ENCODE measurements at places on chromosomes 1 and 21. TPM values are rescaled to one million over a fixed set of nuclear protein-coding genes. Genes with fewer than 3 reads are reported as not detected.

SRGAP2 gene
- 58.9 TPM for total RNA-seq

PTGFRN gene
- total RNA-seq: 103 TPM

TYW3 gene
- 17.2 TPM for total RNA-seq

AKT3 gene
- total RNA-seq: 82.3 TPM

LORICRIN gene
- not detected for total RNA-seq

FTCD gene
- 0.91 TPM for total RNA-seq

FABP3 gene
- 15.9 TPM for total RNA-seq

TRNP1 gene
- 46.6 TPM for total RNA-seq

GRCh38 chr1:47866601-47867437 lies 130.4 kb downstream of the TRABD2B start:
- DNase-seq: no peak

DNA sequence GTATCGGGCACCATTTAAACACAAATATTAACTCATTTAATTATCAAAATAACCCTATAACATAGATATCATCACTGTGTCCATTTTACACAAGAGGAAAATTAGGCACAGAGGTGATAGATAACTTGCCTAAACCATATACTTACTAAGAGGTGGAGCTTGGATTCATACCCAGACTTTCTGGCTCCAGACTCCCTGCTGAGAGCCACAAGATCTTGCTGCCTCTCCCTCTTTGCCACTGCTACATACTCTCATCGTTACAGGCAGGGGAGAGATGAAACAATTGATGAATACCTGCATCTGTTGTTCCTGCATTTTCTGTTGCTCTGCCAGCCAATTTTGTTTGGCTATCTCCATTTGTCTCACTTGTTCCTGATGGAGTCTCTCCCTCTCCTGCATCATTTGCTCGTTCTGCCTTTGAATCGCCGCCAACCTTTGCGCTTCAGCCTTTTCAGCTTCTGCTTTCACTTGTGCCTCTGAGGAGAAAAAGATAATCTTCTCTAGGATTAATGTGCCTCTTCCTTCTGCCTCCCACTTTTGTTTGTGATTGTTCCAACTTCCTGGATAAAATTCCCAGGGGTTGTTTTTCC lies 10.6 kb downstream of the GBP5 start:
- DNase-seq: no peak

DNA sequence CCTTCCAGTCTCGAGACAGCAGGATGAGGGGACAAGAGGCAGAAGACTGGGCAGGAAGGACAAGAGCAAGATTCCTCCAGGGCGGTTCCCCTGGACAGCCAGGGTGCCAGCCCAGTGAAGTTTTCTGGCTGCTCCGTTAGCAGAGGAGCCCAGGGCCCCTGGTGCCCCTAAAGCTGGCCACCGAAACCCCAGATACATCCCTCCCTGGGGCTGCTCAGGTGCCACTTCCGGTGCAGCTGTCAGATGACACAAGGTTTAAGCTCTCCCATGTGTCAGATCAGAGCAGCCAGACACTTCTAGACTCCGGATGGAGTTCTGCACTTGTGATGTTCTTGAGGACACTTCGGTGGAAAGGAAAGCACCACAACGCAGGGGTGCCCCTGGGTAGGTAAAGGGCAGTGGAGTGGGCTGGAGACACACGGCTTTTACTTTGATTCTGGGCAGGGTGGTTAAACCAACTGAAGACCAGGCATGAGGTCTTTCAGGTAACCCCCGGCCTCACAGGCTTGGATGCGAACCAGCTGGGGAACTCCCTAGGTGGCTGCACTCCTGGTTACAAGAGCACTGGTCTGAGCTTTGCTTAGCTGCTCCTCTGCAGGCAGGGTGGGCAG lies 85.7 kb downstream of the ITPKB start:
- no peak for DNase-seq

GRCh38 chr1:1124508-1124785 lies 8.6 kb upstream of the C1orf159 start:
- no peak for DNase-seq

DNA sequence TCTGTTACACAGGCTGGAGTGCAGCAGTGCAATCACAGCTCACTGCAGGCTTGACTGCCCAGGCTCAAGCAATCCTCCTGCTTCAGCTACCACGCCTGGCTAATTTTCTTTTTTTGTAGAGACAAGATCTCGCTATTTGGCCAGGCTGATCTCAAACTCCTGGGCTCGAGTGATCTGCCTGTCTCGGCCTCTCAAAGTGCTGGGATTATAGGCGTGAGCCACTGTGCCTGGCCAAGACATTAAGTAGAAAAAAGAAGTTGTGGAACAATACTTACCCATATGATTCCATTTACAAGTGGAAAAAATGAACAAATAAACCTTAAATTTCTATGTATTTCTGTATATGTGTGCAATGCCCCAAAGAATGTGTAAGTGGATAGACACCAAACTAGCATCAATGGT lies 30.3 kb upstream of the ID3 start:
- DNase-seq: no peak

GRCh38 chr1:234495231-234495990 lies 16.4 kb upstream of the TARBP1 start:
- DNase-seq: no peak

DNA sequence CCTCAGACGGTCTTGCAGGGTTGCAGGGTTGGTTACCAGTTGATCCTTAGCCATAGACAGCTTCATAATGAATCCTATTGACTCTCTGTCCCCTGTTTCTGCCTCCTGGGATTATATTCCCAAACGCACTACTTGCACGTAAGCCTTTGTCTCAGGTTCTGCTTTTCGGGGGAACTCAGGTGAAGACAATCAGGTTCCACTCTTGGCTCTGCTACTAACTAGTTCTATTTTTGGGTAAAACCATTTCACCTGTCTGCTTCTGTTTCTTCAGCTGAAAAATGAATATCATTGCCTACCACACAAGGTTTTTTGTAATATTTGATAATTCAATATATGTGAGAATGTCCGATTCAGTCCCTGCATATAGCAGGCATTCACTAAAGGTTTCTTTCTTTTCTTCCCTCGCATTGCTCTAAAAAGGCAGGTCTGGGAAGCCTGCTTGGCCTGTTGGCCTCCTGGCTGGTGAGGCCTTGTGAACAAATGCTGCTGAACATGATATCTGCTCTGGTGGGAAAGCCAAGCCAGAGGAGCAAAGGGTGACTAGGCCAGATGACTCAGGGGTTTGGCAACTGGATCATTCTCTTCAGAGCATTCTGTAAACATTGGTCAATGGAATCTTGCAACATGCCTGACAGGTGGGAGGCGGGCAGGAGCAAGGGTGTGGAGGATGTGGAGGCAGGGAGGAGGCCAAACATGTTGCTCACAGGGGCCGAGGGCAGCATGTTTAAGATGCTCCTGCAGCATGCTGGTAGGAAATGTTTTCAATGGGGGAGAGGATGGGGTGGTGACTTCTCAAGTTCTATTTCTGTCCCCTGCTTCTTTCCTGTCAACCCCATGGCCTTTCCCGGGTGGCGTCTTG lies 23.8 kb downstream of the IER5 start:
- peak; percentile 92 for DNase-seq

DNA sequence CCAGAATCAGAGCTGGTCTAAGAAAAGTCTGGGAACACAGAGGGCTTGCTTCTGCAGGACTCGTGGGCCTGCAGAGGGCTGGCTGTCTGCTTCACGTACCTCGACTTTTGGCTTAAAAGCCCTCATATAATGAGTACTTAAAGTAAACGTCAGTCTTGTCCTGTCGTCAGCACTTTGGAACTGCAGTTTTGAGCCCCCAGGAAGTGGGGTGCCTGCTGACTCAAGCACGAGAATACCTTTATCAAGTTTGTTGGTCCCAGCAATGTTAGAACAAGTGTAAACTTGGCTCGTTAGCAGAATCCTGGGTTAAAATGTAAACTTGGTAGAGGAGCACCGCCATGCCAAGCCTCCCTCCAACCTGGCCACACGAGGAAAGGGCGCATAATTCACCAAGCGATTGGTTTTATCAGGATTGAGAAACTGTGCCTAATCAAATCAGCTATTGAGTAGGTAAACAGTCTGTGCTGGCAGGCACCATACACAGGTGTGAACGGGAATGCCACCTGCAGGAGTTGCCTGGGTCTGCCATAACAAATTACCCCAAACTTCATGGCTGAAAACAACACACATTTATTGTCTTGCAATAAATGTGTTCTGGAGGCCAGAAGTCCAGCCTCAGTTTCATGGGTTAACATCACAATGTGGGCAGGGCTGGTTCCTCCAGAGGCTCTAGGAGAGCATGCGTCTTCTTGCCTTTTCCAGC lies 45.0 kb upstream of the FHAD1 start:
- DNase-seq: no peak

GRCh38 chr1:201317551-201317950 lies 34.2 kb downstream of the PKP1 start:
- no peak for DNase-seq

DNA sequence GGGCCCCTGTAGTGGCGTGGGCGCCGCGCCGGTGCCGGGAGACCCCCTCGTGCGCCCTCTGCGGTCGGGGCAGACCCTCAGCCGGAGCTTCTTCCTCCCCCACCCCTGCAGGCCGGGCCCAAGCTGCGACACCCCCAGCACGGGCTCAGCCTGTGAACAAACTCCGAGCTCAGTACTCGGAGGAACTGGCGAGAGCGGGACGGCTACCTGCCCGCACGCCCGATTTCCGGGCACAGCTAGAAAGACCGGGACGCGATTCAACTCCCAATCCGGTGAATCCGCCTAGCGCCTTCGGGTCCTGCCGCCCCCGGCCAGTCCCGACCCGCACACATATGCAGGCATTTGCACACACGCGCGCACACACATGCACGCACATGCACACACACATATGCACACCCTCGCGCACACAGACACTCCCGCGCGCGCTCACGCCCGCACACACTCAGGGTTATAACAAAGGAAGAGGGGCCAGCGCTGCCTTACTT lies 580 bp upstream of the BLACAT1 start:
- DNase-seq: no peak

- no peak for DNase-seq
These were observed 543.1 kb upstream of the ZRANB2 start for GRCh38 chr1:71623888-71624287.

GRCh38 chr21:26534517-26534916 lies 38.6 kb downstream of the CYYR1 start:
- DNase-seq: no peak

DNA sequence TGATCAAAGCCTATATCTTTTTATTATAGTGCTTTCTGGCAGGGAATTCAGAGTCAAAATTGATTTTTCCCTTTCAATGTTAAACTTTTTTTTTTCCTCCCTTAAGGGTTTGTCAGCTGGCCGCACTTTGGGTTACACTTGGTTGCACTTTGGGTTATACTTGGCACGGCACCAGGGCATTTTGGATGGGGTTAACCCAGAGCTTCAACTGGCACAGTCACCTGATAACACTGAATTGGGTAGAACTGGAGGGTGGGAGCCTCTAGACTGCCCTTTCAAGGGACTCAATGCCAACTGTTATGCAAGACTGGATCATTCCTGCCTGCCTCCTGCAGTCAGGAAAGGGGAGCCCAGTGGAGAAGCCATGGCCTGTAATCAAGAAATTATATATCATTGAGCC lies 211.5 kb downstream of the KCNJ6 start:
- no peak for DNase-seq

- DNase-seq: peak; percentile 35
These were observed 153.2 kb downstream of the LRIG2 start for GRCh38 chr1:113226148-113226547.

DNA sequence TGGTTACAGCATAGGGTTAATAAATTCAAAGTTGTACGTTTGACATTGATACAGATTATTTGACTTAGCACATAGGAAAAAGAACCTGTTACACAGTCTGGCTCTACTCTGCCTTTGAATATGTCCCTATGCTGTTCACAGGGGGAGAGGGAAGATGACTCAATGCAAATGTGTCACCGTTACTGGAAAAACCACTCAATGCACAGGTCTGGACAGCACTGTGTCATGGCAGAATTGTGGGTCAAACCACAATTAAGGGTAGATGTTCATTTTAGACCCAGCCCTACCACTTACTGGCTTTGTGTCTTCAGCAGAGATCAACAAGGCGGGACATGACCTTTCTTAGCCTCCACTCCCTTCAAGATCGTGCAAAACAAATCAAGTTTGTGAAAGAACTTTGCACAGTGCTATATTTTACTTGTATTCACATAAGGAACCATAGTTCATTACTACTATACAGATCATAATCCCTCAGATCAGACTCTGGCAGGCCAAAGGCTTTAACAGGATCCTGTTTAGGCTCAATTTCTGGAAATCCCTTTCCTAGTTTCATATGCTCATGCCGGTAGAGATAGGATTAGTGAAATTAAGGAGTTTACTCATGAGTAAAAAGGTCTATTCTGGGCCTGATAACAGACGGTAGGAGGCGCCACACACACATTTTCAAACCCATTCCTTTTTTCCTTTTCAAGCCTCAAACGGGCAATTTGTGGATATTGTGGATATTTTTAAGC lies 22.1 kb downstream of the EIF2D start:
- no peak for DNase-seq

DNA sequence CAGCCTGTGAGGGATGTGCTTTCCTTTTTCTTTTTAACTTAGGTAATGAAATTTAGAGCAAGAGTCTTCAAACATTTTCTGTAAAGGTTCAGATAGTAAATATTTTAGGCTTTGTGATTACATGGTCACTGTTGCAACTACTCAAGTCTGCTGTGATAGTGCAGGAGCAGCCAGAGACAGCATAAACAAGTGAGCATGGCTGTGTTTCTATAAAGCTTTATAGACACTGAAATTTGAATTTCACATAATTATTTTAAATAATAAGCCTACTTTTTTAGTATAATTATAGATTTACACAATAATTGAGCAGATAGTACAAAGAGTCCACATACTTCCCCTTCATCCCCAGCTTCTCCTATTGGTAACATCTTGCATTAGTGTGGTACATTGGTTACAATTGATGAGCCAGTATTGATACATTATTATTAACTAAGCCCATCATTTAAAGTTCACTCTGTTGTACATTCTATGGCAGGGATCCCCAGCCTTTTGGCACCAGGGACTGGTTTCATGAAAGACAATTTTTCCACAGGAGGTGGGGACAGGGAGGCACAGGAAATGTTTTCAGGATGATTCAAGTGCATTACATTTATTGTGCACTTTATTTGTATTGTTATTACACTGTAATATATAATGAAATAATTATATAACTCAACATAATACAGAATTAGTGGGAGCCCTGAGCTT lies 3.0 kb downstream of the ATF6 start:
- DNase-seq: no peak

- no peak for DNase-seq
These were observed 54.9 kb downstream of the NRIP1 start for GRCh38 chr21:15009837-15010363.

DNA sequence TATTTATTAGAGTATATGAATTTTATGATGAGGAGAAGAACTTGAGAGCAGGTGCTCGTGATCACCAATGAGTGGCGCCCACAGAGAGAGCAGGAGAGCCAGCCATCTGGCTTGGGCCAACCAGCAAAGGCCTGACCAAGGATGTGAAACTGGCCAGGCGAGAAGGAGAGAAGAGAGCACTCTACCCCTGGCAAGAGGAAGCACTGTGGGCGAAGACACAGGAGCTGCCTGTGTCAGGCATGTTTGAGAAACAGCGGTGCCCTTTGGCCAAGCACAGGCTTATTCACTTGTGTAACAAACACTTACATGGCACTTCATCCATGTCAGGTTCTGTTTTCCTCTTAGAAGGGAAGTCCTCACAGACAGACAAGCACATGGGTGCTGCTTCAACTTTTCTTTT lies 4.2 kb upstream of the SIPA1L2 start:
- DNase-seq: no peak
